Stimulated activated CD8-positive, alpha-beta memory T cell treated with anti-CD3 and anti-CD28 coated beads, Interleukin-2, amount 100 ng/mL, for 1 hour (primary cell): ENCODE measurements at places on chromosomes 5 and 9.

- DNase-seq: no peak
Observed at GRCh38 chr9:107636571-107637381, 147.2 kb upstream of the KLF4 start.

- no peak for DNase-seq
Observed at GRCh38 chr5:132667761-132668705, 5.8 kb upstream of the IL4 start.

- DNase-seq: no peak
Observed at GRCh38 chr5:39774605-39775004, 349.8 kb upstream of the DAB2 start.

DNA sequence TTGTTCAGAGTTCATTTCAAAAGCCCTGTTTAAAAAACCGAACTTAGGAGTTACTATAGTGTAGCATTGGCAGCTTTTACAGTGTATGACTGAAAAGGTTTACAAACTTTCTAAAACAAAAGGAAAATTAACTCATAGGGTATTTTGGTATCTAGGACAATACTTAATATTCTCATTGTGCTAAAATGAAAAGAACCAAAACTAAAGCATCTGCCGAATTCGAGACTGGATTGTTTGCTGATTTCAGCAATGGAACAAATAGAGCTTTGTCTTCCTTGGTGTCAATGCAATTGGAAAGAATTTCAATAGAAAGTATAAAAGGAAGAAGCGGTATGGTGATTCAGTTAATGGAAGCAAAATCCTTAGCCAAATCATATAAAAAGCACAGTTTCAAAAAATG is 254.1 kb downstream of the SLF1 start:
- no peak for DNase-seq

DNA sequence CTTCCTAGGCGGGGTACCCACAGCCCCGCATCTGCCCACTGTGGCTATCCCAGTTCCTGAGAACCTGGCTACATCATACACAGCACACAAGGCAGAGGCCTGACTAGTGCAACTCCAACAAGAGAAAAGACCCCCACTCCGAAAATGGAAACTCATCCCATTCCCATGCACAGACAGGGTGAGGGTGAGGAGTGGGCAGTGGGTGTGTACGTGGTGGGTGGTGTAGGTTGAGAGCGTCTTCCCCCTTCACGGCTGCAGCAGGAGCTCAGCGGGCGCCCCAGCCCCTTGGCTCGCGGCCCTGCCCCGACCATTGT is 501 bp upstream of the MAP1B start:
- DNase-seq: no peak

DNA sequence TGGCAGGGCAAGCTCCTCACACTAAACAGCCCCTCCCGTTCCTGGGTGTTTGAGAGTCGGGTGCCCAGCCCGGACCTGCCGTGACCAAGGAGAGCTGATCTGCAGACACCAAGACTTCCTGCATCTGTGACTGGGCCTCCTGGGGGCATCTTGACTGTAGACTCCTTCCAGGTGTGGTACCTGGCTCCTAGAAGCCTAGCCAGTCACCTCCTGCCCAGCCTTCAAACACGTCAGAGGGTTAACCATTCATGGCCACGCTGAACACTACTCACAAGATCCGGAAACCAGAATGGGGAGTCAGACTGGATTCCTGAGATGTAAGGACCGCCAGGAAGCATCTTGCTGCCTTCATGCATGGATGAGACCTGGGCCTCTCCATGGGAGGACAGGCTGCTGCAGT is 3.7 kb upstream of the LCN2 start:
- DNase-seq: no peak

GRCh38 chr5:60586307-60586901 is 113.6 kb downstream of the DEPDC1B start:
- no peak for DNase-seq

- no peak for DNase-seq
Observed at GRCh38 chr5:104551628-104552027, 989.0 kb upstream of the NUDT12 start.

DNA sequence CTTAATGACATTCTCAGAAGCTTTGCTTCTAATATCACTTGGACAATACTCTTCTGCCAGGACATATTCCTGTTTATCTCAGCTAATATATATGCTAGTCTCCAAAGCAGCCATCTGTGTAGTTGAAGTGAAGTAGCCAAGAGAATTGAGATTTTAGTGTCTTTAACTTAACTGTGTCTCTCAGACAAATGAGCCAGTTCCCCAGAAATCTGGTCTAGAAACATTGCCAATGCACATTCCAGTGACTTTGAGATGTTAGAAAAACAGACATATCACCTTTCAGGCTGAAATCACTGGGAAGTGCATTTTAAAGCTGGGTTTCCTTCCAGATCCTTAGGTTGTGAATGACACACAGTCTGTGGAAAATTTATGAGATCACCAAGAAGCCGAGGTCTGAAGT is 114.6 kb downstream of the MTX3 start:
- DNase-seq: no peak

- no peak for DNase-seq
Observed at GRCh38 chr9:37430841-37431597, 8.5 kb downstream of the GRHPR start.

DNA sequence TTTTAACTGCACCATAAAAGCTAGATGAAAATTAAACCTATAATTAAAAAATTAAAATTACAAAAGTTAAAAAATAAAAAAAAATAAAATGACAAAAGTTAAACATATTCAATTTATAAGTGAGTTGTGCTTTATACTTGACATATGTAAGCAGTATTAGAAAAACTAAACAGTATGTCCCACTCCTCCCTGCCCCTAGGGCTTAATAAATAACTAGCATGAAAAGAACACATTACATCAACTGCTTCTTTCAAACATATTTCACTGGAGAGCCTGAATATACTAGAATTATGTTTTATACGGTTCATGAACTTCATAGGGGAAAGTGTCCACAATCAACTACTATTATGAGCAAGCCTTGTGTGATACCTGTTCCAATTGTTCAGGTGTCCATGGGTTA is 47.6 kb downstream of the ECPAS start:
- DNase-seq: no peak

DNA sequence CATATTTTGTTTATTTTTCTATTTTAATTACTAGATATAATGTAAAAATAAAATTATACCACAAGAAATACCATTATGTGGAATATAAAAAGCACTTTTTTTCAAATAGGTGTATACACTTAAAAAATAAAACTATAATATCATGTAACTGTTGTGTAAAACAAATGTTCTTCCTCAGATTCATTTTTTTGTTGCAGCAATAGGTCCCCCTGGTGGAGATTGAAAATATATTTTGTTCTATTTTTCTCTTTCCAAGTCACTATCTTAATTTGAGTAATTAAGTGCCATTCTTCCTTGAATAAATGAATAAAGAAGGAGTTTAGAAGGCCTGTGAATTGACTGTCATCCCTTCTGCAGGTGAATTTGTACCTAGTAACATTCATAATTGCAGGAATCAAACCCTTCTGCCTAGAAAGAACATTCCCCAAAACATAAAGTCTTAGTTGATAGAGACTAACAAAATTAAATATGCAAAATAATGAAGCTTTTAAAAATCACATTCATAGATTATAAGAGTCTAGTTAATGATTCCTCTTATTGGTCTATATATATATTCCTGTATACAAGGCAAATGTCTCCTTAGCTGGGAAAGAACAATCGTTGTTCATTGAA is 23.4 kb downstream of the CETN3 start:
- no peak for DNase-seq

GRCh38 chr5:23139338-23140171 is 286.4 kb upstream of the CDH12 start:
- DNase-seq: no peak

DNA sequence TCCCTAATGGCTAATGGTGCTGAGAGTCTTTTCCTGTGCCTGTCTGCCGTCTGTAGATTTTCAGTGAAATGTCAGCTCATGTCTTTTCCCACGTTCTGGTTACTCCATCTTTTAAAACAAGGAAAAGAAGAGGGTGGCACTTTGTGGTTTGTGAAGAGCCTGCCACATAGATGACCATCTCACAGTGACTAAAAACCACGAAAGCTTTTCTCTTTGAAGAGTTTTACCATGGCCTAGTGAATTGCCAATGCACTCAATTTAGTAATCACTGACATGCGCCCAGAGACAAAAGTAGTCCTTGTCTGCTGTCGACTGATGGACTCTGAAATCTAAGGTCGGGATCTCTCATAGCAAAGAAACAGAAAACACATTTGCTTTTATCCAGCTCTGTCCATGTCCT is 50.4 kb downstream of the SPATA31C2 start:
- DNase-seq: no peak

- DNase-seq: no peak
Observed at GRCh38 chr5:36301858-36302603, at the start of gene RANBP3L. Gene RANBP3L, minus strand, starts transcription at chr5:36301902. Its CDS starts 486 bp downstream, at chr5:36301416.

DNA sequence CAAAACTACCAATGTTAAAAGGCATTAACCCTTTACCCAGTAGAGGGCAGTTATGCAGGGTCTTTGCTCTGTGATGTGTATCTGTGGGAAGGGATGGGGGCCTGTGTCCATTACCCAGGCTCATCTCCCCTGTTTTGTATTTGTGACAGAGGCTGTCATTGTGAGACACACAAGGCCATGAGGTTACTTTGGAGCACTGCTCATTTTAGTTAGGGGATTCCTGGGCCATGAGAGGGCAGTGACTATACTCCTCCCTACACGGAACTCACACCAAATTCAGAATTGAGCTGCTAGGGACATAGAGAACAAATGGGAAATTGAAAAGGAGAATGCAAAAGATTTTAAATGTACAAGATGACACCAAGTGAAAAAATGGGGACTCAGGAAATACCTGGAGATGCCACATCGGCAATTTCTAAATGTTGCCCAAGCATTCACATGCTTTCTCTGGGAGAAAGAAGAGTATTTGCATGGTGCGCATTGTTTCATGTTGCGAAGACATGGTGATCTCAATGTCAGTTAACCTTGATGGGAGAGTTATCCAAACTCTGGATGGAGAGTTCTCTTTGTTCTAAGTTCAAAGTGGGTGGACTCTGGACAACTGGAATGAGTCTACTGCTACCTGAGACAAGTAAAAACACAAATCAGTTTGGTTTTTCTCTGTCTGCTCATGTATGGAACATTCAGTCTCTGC is 32.5 kb downstream of the C9orf152 start:
- no peak for DNase-seq

- DNase-seq: no peak
Observed at GRCh38 chr5:95660060-95660459, 13.5 kb downstream of the RFESD start.

DNA sequence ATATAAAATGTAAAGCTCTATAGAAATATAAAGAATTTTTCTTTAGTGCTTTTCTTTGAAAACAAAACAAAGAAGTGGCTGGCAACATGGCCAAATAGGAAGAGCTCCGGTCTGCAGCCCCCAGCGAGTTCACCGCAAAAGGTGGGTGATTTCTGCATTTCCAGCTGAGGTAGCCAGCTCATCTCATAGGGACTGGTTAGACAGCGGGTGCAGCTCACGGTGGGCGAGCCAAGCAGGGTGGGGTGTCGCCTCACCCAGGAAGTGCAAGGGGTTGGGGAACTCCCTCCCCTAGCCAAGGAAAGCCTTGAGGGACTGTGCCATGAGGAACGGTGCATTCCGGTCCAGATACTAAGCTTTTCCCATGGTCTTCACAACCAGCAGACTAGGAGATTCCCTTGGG is 21.0 kb upstream of the TIMD4 start:
- no peak for DNase-seq

GRCh38 chr5:177333420-177334154 is 17.9 kb downstream of the LMAN2 start:
- no peak for DNase-seq

DNA sequence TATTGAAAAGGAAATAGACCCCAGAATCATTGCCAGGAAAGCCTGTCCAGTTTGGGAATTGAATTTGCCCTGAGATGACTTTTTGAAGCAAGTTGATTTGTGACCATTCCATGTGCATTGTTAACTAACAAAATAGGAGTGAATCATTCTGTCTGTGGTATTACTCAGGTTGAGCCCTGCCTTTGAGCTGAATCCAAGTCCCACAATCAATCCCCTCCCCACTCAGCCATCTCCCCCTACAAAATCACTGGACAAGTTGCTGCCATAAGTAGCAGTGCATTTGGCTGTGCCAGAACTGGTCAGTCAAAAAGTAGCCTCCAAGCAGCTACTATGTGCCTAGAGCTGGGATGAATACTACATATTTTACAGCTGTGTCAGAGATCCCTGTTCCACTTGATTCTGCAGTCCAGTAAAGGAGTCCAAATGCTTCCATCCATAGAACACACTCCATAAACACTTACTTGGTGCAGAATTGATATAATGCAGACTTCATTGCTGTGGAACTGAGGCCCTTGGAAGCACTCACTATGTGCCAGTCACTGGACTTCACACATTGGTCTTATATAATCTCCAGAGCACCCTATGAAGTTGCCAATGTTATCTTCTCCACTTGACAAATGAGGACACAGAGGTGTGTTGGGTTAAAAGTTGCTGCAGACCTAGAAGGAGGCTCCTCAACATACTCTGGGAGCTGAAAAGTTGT is 96.1 kb downstream of the ZNF462 start:
- DNase-seq: no peak

- no peak for DNase-seq
Observed at GRCh38 chr5:159215886-159216285, 6.5 kb upstream of the RNF145 start.
